ENCODE measurements at places on chromosomes 5 and 9.

- peaks cover 6% of the 10 kb centered on the region for H3K4me1 ChIP-seq
- no peak overlapping the region for H3K4me3 ChIP-seq
- no peak for DNase-seq
These were observed 32.7 kb upstream of the RIC1 start for GRCh38 chr9:5596173-5596572.

DNA sequence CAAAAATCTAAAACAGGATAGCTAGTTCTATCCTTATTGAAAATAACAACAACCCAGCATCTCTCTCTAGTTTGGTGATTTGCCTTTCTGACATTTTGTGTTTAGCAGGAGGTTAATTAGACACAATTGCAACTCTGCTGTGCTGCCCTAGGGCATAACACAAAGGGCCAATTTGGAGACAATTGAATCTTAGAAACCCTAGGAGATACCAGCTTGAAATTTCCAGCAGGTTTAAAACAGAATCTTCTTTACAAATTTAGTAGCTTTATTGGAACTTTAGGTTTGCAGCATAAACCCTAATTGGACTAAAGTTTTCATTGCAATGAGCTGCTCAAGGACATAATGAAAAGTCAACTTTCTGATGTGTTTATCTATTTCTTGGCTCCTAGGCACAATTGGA, 166.7 kb upstream of the FER start:
- no peaks in the 10 kb centered on the region for H3K36me3 ChIP-seq
- H3K4me1 ChIP-seq: no peaks in the 10 kb centered on the region
- no peak for DNase-seq
- H3K27ac ChIP-seq: no peak overlapping the region
- H3K27me3 ChIP-seq: no peaks in the 10 kb centered on the region

DNA sequence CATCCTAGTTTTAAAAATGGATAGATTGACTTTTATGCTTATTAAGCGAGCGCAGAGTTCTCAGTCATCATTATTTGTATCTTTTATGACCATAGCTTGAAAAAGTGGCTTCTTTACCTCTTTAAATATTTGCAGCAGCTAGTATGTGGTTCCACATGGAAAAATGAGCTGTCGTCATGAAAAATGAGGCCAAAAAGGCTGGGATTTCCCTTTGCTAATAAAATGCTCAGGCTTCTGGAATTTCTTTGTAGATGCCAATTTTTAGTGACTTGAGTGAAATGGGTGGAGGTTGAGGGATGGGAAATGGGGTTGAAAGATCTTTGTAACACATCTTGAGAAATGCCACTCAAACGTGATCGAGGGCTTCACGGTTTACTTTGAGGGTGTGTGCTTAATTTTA, 35.2 kb downstream of the RAI14 start:
- H3K4me1 ChIP-seq: peaks cover 56% of the 10 kb centered on the region
- H3K4me3 ChIP-seq: no peak overlapping the region
- no peaks in the 10 kb centered on the region for H3K36me3 ChIP-seq
- DNase-seq: no peak

GRCh38 chr9:94791435-94791834, 64.9 kb downstream of the AOPEP start:
- no peak overlapping the region for H3K27ac ChIP-seq
- no peaks in the 10 kb centered on the region for H3K27me3 ChIP-seq
- DNase-seq: no peak
- no peak overlapping the region for H3K4me3 ChIP-seq

GRCh38 chr5:14806456-14806855, 65.1 kb downstream of the ANKH start:
- H3K27ac ChIP-seq: no peak overlapping the region
- H3K36me3 ChIP-seq: no peaks in the 10 kb centered on the region
- peak; percentile 65 for DNase-seq
- peaks cover 8% of the 10 kb centered on the region for H3K4me1 ChIP-seq

DNA sequence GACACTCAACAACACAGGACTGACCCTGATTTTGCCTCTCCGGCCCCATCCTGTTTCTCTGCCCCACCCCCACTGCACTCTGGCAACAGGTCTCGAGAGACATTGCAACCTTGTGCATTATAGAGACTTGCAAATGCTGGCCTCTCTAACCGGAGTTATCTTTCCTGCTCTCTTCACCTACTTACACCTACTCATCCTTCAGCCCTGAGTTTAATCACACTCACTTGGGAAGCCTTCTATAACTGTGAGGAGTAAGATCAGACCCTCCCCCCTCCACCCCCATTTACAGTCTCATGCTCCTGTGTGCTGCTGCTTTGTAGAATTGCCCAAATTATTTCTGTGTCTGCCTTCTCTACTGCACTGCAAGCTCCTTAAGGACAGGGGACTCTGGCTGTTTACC, 42.8 kb downstream of the WWC1 start:
- DNase-seq: no peak
- H3K27ac ChIP-seq: no peak overlapping the region
- no peaks in the 10 kb centered on the region for H3K36me3 ChIP-seq
- H3K27me3 ChIP-seq: no peaks in the 10 kb centered on the region
- no peak overlapping the region for H3K4me3 ChIP-seq

DNA sequence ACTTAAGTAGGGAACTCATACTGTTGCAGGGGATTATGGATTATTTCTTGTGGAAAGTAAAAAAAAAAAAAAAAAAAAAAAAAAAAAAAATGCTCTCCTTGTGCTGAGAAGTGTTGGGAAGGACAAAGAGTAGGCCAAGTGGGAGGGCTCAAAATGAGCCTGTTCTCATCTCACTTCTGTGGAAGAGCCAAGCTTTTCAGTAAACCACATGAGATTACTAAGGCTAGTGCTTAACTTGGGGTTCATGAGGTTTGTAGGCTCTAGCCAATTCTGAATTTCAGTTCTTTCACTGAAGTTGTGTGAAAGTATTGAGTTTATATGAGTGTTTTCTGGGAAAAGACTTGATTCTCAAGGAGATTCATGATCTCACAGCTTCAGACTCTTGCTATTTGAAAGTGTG, 23.0 kb upstream of the CEP78 start:
- H3K4me3 ChIP-seq: no peak overlapping the region
- no peak overlapping the region for H3K27ac ChIP-seq
- no peaks in the 10 kb centered on the region for H3K27me3 ChIP-seq
- no peak for DNase-seq
- H3K36me3 ChIP-seq: no peaks in the 10 kb centered on the region

GRCh38 chr5:72268260-72268659, 51.8 kb downstream of the MRPS27 start:
- H3K4me3 ChIP-seq: no peak overlapping the region
- no peak for DNase-seq
- no peak overlapping the region for H3K27ac ChIP-seq
- H3K36me3 ChIP-seq: no peaks in the 10 kb centered on the region
- H3K27me3 ChIP-seq: no peaks in the 10 kb centered on the region
- peaks cover 10% of the 10 kb centered on the region for H3K4me1 ChIP-seq

- H3K4me3 ChIP-seq: no peak overlapping the region
- peaks cover 73% of the 10 kb centered on the region for H3K4me1 ChIP-seq
- no peak for DNase-seq
- no peaks in the 10 kb centered on the region for H3K27me3 ChIP-seq
- no peak overlapping the region for H3K27ac ChIP-seq
These were observed 76.0 kb downstream of the DAB2IP start for GRCh38 chr9:121727295-121728020.

GRCh38 chr9:14372437-14373335, 58.7 kb upstream of the NFIB start:
- no peak for DNase-seq
- no peaks in the 10 kb centered on the region for H3K36me3 ChIP-seq
- H3K4me1 ChIP-seq: peaks cover 17% of the 10 kb centered on the region
- no peaks in the 10 kb centered on the region for H3K27me3 ChIP-seq
- no peak overlapping the region for H3K4me3 ChIP-seq

DNA sequence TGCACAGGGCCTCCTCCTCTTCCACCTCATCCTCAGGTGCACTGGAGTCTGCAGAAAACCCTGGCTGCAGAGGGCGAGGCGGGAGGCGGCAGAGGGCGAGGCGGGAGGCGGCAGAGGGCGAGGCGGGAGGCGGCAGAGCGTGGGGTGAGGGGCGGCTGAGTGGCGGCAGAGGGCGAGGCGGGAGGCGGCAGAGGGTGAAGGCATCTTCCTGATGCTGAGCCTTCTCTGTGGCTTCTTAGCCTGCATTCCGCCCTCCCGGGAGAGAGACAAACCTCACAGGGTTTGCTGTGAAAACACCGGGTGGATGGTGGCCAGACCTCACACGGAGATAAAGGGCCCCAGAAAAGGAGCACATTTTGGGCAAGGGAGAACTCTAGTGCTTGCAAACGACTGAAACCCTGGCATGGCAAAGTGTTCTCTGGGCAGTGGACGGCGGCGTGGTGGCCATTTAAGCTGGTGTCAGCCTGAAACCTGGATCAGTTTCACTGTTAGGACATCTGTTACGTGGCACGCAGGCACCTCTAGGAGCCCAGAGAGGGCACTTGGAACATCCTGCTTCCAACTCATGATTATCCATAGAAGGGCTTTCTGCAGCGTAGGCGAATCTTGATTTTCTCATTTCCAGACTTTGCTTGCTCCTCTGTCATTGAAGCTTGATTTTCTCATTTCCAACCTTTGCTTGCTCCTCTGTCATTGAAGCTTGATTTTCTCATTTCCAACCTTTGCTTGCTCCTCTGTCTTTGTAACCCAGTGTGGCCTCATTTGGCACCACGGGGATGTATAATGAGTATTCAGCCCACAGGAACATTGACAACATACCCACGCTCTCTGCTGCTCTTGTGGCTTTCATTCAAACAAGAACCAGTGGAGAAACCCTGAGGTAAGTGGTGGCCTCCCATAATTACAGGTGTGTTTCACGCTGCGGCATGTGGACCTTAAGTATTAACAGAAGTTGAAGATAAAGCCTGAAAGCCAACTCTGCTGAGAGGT, 16.3 kb upstream of the PLEKHG4B start:
- H3K36me3 ChIP-seq: no peaks in the 10 kb centered on the region
- H3K27ac ChIP-seq: no peak overlapping the region
- H3K4me1 ChIP-seq: no peaks in the 10 kb centered on the region
- peaks cover 44% of the 10 kb centered on the region for H3K27me3 ChIP-seq

GRCh38 chr9:133995012-133995896, 3.1 kb upstream of the VAV2 start:
- peaks cover 11% of the 10 kb centered on the region for H3K27me3 ChIP-seq
- DNase-seq: no peak
- no peaks in the 10 kb centered on the region for H3K36me3 ChIP-seq
- H3K27ac ChIP-seq: no peak overlapping the region
- peaks cover 37% of the 10 kb centered on the region for H3K4me1 ChIP-seq
- H3K4me3 ChIP-seq: no peak overlapping the region

- peaks cover 41% of the 10 kb centered on the region for H3K4me1 ChIP-seq
- H3K36me3 ChIP-seq: no peaks in the 10 kb centered on the region
- no peak overlapping the region for H3K27ac ChIP-seq
- H3K4me3 ChIP-seq: no peak overlapping the region
- no peak for DNase-seq
These were observed 670.8 kb downstream of the ACTL7B start for GRCh38 chr9:108184941-108185340.

Measured in suprapubic skin (tissue), 4 donors.